Myocyte (in vitro differentiated cells): ENCODE measurements at places on chromosomes 4 and X. TPM values are rescaled to one million over a fixed set of nuclear protein-coding genes. Genes with fewer than 3 reads are reported as not detected.
A peak's percentile ranks its signal among the peaks of the same experiment; 100 is the strongest.

CABS1 gene
- not detected in 2 replicates for total RNA-seq

FGF16 gene
- total RNA-seq: not detected in 2 replicates

DNA sequence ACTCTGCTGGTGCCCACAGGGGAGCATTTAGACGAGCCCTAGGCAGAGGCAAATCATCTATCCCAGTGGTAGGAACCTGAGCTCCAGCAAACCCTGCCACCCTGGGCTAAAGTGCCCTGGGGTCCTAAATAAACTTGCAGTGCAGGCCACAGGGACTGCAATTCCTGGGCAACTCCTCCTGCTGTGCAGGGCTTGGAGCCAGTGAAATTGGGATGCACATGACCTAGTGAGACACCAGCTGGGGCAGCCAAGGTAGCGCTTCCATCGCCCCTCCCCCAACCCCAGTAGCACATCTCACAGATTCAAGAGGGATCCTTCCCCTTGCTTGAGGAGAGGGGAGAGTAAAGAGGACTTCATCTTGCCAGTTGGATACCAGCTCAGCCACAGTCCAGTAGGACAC is 44.1 kb downstream of the CHRNA9 start:
- peak; percentile 6 for DNase-seq

FHIP1A gene
- 1.2 and 9.9 TPM in 2 replicates for total RNA-seq

DNA sequence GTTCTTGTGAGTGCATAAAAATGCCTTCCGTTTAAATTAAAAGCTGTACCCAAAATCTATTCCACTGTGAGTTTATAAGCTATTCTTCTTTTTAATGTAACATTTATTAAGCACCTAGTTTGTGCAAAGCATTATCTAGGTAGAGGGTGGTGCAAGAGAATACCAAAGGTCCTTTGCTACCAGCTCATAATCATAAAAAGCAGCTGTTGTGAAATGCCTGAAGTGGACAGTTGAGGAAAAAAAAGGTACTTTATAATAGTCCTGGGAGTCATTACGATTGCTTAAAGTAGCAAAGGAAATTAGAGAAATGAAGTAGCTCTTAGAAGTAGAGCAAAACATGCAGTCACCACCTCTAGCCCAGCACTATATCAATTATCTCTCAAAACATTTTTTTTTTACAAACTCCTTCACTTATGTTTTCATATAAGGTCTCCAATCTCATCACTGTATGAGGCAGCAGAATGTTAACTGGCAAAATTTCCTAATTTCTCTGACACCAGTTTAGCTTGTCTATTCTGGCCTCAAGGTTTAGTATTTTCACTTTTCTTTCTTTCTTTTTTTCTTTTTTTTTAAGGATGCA is 2.1 kb downstream of the MBNL3 start:
- DNase-seq: no peak

XKRX gene
- 0.13 TPM in 1 of 2 replicates, not detected in the other for total RNA-seq

GRCh38 chrX:121172703-121173102 is 125.3 kb downstream of the GLUD2 start:
- no peak for DNase-seq

F9 gene
- total RNA-seq: not detected in 2 replicates
